ENCODE measurements at places on chromosomes 1 and 21. TPM values are rescaled to one million over a fixed set of nuclear protein-coding genes. Genes with fewer than 3 reads are reported as not detected.

HCRTR1 gene
- not detected for total RNA-seq

DNASE2B gene
- total RNA-seq = not detected

TRNP1 gene
- 266 TPM for total RNA-seq

PDE4B gene
- total RNA-seq = 7.8 TPM

RASSF5 gene
- 1.1 TPM for total RNA-seq

OPRD1 gene
- total RNA-seq = 0.01 TPM

KANK4 gene
- 0.26 TPM for total RNA-seq

NCMAP gene
- total RNA-seq = 0.03 TPM

AGMAT gene
- 7.6 TPM for total RNA-seq

OVAAL gene
- total RNA-seq = not detected

STPG1 gene
- total RNA-seq = 6.9 TPM

TSPAN1 gene
- total RNA-seq = 3.2 TPM

HAO2 gene
- not detected for total RNA-seq

C1orf87 gene
- not detected for total RNA-seq

KRTAP21-2 gene
- not detected for total RNA-seq

FAM72A gene
- 8.7 TPM for total RNA-seq

CACNA1S gene
- total RNA-seq = not detected

RAP1GAP gene
- 11.4 TPM for total RNA-seq

MT1HL1 gene
- total RNA-seq = not detected

CYP4B1 gene
- total RNA-seq = 0.16 TPM

MROH7 gene
- total RNA-seq = not detected

ZNF683 gene
- not detected for total RNA-seq

GLIS1 gene
- total RNA-seq = 0.05 TPM

BTBD19 gene
- total RNA-seq = 3.4 TPM

RIPK4 gene
- total RNA-seq = 17.9 TPM

LCE6A gene
- total RNA-seq = not detected

SH2D1B gene
- 0.13 TPM for total RNA-seq

EDARADD gene
- total RNA-seq = 3.4 TPM

RAB25 gene
- total RNA-seq = not detected

HEATR1 gene
- 21.8 TPM for total RNA-seq
